ENCODE measurements at places on chromosomes 5 and 9. TPM values are rescaled to one million over a fixed set of nuclear protein-coding genes. Genes with fewer than 3 reads are reported as not detected.

DNA sequence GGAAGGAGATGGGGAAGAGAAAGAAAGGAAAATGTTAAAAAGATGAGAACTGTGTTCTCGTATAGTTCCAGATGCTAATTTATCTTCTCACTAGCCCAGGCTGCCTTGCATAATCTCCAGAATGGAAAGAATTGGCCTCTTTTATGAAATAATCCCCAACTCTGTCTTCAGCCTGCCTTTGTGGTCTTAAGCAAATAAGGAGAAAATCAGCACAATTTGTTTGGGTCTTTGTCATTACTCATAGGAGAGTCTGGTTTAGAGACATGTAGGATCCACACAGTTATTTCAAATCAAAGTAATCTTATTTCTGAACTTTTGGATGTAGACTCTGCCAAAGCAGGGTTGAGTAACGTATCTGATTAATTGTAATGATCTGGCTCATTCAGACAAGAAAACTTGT is 50.7 kb upstream of the CAMK4 start:
- no peaks in the 10 kb centered on the region for H3K36me3 ChIP-seq
- DNase-seq = no peak
- no peak overlapping the region for H3K27ac ChIP-seq
- H3K27me3 ChIP-seq = peaks cover 2% of the 10 kb centered on the region
- no peaks in the 10 kb centered on the region for H3K4me1 ChIP-seq

The MARCOL gene
- total RNA-seq = not detected

GRCh38 chr5:10762776-10763500 is 1.9 kb upstream of the DAP start:
- no peak overlapping the region for H3K27ac ChIP-seq
- H3K4me3 ChIP-seq = peak overlapping the region; percentile 79
- no peak for DNase-seq
- peaks cover 3% of the 10 kb centered on the region for H3K27me3 ChIP-seq
- peaks cover 20% of the 10 kb centered on the region for H3K4me1 ChIP-seq
- H3K36me3 ChIP-seq = peaks cover 9% of the 10 kb centered on the region

The SH3GL2 gene
- not detected for total RNA-seq

The KCNMB1 gene
- total RNA-seq = not detected

GRCh38 chr9:21252721-21253547 is 13.1 kb upstream of the IFNA14 start:
- H3K4me3 ChIP-seq = peak overlapping the region; percentile 31
- DNase-seq = no peak
- H3K4me1 ChIP-seq = peaks cover 8% of the 10 kb centered on the region
- peaks cover 44% of the 10 kb centered on the region for H3K27me3 ChIP-seq
- H3K36me3 ChIP-seq = no peaks in the 10 kb centered on the region

The CATSPER3 gene
- total RNA-seq = 0.40 TPM

All from activated naive CD8-positive, alpha-beta T cell treated with anti-CD3 and anti-CD28 coated beads, Interleukin-2, amount 10 ng/mL, durations not matched to agents 7 days and 5 days (primary cell).